ENCODE measurements at places on chromosomes 2 and 18.

DNA sequence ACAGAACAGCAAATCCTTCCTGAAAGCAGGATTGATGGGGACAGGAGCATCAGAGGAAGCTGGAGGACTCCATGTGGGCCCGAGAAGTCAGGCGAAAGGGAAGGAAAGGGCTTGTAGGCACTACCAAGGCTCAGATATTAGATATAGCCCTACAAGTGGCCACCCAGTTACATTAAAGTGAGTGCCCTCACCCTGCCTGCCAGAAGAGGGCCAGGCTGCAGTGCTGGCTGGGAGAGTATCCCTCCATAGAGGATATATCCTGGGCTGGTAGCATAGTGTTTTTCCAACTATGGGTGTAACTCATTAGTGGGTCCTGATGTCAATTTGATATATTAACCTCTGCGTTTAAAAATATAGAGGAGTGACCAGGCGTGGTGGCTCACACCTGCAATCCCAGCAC is 285.2 kb downstream of the MYCN start:
- no peak for DNase-seq

GRCh38 chr2:60882971-60883753 is 1.8 kb downstream of the REL start:
- DNase-seq: peak; percentile 18

GRCh38 chr2:239942090-239942489 is 83.1 kb downstream of the NDUFA10 start:
- peak; percentile 3 for DNase-seq

GRCh38 chr2:47945046-47945781 is 38.9 kb upstream of the FBXO11 start:
- DNase-seq: no peak

All from NCI-H69 (cell line).